ENCODE measurements at places on chromosomes 1 and 21. TPM values are rescaled to one million over a fixed set of nuclear protein-coding genes. Genes with fewer than 3 reads are reported as not detected.

DNA sequence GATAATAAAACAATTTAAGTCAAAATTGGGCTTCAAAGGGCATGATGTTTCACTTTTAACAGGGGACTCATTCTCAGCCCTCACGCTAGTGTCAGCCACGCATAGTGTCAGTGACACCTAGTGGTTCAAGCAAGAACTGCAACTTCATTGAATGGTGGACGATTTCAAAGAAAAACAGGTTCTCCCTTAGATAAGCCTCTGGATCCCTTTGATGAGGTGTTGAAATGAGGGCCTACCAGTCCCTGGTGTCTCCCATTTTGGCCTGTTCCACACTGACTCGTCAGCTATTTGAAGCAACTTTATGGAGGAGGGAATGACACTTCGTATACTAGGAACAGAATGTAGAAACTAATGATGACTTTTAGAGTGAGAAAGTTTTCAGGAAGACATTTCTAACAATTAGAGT lies 56.2 kb downstream of the FCRL5 start:
- peak; percentile 72 for DNase-seq

ITGB2 gene
- polyA plus RNA-seq: 4.5 TPM

OVAAL gene
- polyA plus RNA-seq: not detected

DNA sequence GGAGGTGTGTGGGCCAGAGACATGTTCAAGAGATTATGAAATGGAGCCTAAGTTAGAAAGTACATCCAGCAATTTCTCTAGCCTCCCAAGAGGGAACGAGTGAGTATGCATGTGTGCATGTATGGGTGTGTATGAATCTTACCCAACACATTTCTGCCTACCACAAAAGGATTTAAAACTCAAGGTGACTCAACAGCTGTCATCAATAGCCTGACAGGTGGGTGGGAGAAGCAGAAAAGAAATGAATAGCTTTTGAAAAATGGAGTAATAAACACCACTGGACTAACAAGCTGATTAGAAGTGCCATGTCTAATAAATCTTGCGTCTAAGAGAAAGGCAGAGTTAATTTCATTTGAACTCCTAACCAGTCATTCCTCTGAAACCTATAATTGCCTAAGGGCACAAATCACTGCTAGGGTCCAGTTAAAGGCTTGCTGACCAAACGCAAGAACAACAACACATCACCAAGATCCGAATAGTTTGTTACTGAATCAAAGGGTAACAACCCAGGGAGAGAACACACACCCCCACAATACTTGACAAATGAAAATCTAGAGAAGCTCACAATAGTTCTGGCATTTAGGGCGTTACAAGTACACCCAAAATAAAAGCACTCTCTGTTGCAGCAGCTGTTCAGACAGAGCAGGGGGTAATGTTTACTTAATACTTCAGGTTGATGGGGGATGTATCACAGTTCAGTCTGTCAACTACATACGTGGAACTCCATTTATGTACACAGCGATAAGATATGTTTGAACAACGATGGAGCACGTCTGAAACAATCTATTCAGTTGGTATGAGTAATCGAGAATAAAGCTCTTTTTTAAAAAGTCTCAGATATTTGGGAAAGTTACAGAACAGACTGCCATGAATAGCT lies 1.4 kb downstream of the KIAA0319L start:
- peak; percentile 61 for DNase-seq

DNA sequence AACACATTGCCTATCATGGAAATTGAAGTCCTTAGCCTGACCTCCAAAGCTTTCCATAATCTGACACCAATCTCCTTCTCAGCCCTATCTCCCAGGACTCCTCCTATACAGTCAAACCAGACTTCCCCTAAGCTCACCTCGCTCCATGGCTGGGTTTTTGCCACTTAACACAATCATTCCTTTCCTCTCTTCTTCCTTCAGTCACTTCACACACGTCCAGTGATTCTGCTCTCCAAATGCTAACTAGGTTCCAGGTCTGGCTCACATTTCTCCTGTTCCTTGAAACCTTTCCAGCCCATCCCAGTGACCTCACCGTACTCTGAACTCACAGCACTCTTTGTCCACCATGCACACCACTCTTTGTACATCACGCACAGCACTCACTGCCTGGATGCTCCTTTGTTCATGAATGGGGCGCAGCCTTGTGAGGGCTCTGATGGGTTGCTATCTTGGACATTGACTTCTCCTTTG lies 98.4 kb downstream of the GLUL start:
- DNase-seq: no peak

DNA sequence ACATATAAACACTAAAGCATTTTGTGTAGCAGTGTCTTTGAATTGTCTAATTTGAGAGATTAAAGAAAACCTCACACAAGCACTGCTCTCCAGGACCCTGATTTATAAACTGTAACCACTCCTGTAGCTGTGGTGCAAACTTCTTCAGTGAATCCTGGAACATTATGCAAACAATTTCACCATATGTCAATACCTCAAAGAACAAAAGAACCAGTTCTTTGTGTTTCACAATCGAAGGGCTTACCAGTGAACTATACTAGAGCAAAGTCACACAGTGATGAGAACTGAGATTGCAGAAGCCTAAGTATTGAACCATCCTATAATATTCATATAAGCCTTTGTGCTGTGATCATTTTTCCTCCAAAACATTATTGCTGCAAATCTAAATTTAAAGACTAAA lies 21.5 kb downstream of the DPH5 start:
- peak; percentile 56 for DNase-seq

- no peak for DNase-seq
These were observed 5.0 kb upstream of the MEAF6 start for GRCh38 chr1:37519613-37520012.

GJB5 gene
- not detected for polyA plus RNA-seq

DNA sequence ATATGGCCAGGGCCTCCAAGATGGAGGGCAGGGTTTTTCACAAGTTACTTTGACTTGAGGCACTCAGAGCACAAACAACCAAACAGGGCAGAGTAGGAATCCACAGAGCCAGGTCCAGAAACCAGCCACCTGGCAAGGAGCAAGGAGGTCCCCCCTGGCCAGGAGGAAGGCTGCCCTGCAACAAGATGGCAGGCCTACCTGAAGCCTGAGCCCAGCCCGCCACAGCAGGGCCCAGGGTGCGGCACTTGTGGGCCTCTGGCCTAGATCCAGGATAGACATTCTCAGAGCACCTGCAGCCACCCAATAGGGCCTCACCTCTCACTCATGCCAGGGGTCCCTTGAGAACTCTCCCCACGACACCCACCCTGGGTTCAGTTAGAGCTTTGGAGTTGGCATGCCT lies 11.5 kb downstream of the SH3BGRL3 start:
- DNase-seq: no peak

DNA sequence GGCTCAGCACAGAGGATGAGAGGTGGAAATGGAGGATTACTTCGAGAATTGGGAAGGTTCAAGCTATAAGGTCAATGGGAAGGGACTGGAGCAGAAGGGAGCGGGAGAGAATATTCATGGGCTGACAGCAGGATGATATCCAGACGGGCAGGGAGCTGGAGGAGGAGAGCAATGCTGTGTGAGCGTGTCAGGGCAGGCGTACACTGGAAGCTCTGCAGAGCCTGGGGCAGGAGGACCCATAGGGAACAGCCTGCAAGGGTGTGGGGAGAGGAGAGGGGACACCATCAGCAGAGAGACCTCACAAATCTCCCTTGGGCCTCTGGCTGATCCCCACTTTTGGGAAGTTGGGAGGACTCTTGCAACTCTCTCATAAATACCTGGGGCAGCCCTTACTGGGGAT lies 13.7 kb downstream of the CSF1 start:
- DNase-seq: no peak

GRCh38 chr1:78627321-78627720 lies 7.1 kb downstream of the IFI44L start:
- no peak for DNase-seq

GRCh38 chr1:226526801-226527595 lies 21.6 kb upstream of the STUM start:
- no peak for DNase-seq

GRCh38 chr21:16578912-16579311 lies 849.1 kb downstream of the USP25 start:
- DNase-seq: no peak

DNA sequence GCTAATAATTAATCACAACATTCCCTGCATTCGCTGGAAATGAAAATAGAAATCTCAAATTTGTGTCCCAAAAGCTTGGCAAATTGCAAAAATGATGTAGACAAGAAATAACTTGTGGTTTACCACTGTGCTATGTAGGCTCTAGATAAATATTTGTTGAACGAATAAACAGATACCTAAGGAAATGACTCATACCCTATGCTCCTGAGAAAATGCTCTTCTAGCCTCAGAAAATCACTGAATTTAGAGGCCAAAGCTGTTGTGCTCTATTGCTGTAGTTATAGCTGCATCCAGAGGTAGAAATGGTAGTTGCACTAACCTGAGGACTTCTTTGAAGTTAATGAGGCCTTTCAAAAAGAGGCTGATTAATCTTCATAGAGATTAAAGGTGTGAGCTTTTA lies 142.0 kb upstream of the ZNHIT6 start:
- DNase-seq: no peak

DNA sequence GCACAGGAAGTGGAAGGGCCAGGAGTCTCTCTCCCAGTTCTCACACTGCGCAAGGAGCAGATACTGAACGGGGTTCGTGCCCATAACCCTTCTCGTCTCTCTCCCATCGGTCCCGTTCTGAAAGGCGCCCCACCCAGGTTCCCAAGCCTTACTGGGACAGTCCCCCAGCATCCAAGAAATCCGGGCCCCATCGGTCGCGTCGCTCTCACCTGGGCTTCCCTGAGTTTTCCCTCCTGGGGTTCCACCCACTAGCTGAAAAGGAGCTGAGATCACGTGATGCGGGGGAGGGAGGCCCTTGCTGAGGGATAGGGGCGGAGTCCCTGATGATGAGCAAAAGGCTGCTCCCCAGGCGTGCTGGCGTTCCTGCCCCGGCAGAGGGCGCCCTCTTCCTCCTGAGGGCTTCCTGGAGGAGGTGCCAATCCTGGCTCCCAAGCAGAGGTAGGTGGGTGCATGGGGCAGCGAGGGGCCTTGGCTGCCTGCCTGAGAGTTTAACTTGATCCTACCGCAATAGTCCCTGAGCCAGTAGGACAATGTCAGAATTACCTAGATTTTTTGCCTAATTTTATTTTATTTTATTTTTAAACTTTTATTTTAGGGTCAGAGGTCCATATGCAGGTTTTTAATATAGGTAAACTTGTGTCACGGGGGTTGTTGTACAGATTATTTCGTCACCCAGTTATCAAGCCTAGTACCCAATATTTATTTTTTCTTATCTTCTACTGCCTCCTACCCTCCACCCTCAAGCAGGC lies at the start of gene SPOCD1:
SPOCD1 (minus strand) TSS at position 271 of the 749 bp plus-strand sequence. CDS start 689 bp downstream, outside the sequence.
- peak; percentile 91 for DNase-seq

DNA sequence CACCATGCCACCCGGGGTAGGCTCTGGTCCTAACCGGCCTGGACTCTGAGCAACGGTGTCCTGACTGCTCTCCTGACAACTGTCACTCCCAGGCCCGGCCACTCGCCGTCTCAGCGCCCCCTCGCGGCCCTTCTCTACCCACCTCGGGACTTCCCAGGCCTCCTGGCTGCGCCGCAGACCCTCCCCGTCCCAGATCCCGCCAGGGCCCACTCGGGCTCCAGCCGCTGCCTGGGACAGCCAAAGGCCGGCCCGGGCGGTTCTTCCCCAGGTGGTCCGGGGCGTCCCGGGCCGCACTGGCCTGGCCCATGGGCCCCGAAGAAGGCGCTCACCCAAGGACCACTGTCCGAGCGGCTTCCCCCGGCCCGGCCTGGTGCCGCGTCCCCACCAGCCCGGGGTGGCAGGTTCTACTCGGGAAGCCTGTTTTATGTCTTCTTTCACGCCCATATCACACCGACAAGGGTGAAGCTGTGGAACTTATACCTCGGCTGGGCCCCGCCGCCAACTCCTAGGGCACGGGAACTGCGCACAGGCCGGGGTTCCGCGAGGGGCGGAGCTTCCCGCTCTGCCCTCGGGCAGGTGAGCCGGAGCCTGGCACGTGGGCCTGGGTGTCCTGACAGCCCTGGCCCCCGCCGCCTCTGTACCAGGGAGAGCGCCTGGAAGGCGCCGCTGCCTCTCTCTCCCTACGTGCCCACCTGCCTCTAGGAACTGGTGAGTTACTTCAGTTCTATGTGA lies 138.3 kb downstream of the TTLL7 start:
- peak; percentile 81 for DNase-seq

GRIK1 gene
- polyA plus RNA-seq: not detected

DNA sequence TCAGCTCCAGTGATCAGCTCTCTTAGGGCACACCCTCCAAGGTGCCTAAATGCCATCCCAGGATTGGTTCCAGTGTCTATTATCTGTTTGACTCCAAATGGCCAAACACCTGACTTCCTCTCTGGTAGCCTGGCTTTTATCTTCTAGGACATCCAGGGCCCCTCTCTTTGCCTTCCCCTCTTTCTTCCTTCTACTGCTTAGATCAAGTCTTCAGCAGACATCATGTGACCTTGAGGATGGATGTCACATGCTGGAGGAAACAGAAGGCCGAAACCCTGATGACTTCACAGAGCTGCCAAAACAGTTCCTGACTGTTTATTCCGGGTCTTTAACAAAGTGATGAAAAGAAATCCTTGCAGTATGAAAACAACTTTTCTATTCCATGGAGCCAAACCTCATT lies 24.4 kb upstream of the WDR26 start:
- DNase-seq: no peak

DNA sequence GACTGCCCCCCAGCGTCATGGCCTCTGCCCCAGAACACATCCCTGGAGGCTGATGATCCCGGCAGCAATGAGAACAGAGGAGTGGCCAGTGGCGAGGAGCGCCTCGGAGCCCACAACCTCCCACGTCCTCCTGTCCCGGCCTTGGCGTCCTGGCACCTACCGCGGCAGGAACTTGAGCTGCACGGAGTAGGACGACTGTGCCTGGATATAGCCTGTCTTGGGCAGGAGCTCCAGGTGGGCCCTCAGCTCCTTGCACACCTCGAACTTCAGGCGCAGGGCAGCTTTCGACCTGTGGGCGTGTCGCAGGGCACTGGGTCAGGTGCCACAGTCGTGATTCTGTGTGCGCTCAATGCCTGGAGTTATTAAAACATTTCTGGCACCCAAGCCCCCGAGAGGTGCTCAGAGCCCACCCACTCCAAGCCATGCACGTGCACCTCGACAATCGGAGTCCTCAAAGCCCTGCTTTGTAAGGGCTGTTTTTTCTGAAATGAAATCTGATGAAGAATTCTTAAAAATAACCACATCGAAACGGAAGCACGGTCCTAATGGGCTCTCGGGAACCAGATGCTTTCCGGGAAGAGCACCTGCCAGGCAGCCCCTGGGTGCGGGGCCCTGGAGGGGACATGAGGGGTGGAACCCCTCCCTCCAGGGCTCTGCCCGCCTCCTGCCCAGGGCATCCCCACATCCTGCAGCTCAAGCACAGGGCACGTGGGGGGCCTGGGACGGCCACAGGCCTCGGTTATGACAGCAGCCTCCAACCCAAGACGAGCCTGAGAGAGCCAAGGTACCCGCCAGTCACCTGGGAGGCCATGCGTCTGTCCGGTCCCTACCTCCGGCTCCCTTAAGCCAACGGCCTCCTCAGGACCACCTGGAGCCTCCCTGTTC lies 23.0 kb upstream of the TMEM52 start:
- peak; percentile 48 for DNase-seq

DNA sequence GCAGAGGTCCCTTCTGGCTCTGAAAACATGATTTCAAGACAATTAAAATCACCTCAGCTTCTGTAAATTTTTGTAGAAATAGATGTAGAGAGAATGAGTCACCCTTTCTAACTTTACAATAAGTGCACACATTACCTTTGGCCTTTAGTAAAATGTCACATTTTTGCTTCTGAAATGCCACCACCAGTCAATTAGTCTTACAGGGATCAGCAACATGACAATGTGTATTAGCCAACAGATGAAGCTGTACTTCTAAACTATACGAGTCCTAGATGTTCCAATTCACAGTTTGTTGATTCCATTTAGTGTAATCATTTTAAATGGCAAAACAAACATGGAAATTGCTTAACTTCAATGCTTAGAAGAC lies 23.1 kb downstream of the C21orf91 start:
- DNase-seq: no peak

TEKT2 gene
- polyA plus RNA-seq: not detected

DENND2C gene
- polyA plus RNA-seq: not detected

Data from small intestine (tissue), 16 donors.